NCI-H510A treated with DMSO at 0.1 percent for 48 hours (cell line): ENCODE measurements at places on chromosomes 1 and 21.
A peak's percentile ranks its signal among the peaks of the same experiment; 100 is the strongest.

- no peak for DNase-seq
These were observed 1.6 kb downstream of the SLC44A3 start for GRCh38 chr1:94821636-94822305.

GRCh38 chr1:182259968-182260367 lies 131.6 kb downstream of the GLUL start:
- no peak for DNase-seq

DNA sequence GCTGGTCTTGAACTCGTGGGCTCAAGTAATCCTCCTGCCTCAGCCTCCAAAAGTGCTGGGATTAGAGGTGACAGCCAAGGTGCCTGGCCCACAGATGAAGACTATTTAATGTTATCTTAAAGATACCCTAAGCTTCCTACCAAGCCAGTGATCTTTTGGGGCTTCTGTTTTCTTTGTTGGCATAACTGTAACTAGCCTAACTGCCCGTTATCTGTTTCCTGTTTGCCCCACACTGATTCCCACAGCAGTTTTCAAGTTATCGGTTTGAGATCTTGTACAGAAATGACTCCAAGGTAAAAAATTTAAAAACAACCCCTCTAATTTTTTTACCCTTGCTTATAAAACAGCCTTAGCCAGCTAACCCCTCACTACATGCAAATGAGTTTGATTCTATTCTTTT lies 12.4 kb downstream of the SELL start:
- no peak for DNase-seq

DNA sequence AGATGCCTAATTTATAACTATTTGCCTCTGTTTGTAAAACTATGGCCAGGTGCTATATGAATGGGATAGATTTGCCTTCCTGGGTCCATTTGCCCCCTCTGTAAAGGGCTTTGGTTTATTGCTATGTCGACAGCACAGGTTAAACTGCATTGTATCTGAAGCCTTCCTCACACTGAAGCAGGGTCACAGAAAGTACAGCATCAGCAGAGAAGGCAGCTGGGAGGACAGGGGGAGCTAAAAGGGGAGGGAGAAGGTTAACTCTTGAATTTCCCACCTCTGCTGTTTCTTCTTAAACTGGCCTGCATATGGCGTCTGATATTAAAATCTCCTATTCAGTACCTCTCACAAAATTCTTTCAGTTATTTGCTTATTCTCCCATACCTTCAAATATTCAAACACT lies 297.4 kb downstream of the TM2D1 start:
- no peak for DNase-seq

- DNase-seq = no peak
These were observed 84.3 kb downstream of the WDR64 start for GRCh38 chr1:241736387-241736786.

- DNase-seq = no peak
These were observed 458.9 kb upstream of the RGS18 start for GRCh38 chr1:191699343-191699742.

GRCh38 chr1:183282101-183282855 lies 96.2 kb downstream of the LAMC2 start:
- no peak for DNase-seq

DNA sequence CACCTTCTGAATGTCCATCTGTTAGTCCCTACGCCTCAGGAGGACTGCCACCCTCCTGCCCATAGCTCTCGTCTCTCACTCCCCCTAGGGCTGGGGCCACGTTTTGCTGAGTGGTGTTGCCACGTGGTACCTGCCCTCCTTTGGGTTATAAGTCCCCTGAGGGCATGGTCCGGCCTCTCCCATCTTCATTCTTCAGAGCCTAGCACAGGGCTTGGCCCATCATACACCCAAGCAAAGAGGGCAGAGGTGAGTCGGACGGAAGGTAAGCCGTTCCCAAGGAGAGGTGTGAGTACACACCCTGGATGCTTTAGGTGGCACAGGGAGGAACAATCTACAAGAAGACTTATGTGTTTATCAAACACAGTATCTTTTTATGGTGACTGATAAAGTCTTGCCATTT lies 10.9 kb downstream of the PADI2 start:
- no peak for DNase-seq

DNA sequence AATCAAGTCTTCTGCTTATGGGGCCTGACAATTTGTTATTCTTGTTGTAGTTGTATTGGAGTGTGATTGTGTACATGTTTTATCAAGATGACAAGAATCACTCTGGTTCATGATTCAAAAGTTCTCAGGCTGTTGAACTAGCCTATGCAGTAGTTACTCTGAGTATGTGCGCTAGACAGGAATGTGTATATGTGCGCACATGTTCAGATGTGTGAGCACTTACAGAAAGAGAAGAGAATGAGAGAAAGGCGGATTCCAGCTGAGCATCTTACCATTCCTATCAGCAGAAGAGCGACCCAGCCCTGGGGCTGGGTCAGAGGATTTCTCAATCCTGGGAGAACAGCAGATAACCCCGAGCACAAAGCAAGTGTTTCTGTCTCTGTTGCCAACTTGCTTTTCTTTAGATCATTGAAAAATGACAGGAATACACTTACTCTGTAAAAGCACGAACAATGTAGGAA lies 110.8 kb upstream of the HOOK1 start:
- DNase-seq = no peak

DNA sequence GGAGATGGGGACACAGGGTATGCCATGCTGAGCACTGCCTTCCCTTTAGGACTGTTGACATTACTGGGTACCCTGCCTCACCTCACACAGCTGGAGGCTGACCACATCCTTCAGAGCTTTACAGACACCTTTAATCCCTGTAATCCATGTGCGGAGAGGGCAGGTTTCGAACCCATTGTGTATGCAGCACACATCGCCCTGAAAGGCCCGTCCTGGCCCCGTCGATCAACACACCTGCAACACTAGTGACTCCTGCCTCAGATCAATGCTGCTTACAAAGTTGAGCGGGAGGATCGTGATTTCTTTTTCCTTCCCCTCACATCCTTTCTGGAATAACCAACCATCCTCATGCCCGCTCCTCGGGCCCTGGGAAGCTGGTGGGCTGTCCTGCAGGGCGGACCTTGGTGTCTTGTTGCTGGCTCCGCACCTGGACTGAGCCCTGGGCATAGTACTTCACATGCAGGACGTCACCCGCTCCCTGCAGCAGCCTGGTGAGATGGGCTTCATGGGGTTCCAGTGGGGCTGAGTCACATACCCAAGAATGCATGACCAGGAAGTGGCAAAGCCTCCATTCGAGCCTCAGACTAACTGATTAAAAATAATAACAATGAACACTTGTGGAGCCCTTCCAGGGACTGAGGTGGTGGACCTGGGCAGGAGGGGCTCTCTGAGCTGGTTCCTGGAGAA lies 403.6 kb downstream of the PTPRU start:
- DNase-seq = no peak

DNA sequence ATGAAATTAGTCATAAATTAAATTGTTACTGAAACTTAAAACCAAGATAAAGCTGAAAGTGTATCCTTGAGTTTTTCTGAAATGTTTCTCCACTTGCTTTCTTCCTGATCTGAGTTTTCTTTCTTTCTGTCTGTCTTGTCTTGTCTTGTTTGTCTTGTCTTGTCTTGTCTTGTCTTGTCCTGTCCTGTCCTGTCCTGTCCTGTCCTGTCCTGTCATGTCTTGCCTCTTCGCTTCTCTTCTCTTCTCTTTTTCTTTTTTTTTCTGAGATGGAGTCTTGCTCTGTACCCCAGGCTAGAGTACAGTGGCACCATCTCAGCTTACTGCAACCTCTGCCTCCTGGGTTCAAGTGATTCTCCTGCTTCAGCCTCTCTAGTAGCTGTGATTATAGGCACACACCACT lies 73.7 kb downstream of the ADGRL2 start:
- no peak for DNase-seq

DNA sequence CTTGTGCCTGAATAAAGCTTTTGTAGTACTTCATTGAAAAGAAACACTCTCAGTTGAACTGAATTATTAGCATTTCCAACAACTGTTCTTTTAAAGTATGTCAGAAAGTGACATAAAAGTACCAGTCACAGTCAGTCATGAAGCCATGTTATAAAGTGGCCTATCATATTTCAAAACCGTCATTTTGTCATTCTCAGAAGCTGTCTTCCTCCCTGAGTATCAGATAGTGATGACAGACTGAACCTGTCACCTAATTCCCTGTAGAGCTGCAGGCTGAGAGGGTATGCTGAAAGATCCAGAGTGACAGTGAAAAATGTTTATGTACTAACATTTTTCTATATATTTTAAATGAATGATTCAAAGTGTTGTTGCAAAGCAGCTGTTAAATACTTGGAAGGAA lies 1121.7 kb upstream of the PRMT6 start:
- peak; percentile 49 for DNase-seq

DNA sequence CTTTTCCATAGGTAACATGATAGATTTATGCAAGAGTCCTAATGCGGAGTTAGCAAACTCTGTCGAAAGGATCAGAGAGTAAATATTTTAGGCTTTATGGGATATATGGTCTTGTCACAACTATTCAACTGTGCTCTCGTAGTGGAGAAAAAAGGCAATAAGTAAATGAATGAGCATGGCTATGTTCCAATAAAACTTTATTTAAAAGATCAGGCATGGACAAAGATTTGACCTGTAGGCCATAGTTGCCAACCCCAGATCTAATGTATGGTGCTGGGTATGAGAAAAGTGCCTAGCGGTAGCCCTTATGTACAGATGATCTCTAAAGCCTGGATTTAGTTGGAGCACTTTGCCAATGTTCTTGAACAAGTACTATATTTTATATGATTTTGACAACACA lies 498.8 kb upstream of the C1orf87 start:
- no peak for DNase-seq

GRCh38 chr1:23210963-23211362 lies 6.3 kb downstream of the HTR1D start:
- DNase-seq = no peak

GRCh38 chr1:151968791-151969399 lies 24.8 kb downstream of the S100A10 start:
- DNase-seq = no peak

- DNase-seq = no peak
These were observed 23.1 kb upstream of the SLC27A3 start for GRCh38 chr1:153752072-153752471.

DNA sequence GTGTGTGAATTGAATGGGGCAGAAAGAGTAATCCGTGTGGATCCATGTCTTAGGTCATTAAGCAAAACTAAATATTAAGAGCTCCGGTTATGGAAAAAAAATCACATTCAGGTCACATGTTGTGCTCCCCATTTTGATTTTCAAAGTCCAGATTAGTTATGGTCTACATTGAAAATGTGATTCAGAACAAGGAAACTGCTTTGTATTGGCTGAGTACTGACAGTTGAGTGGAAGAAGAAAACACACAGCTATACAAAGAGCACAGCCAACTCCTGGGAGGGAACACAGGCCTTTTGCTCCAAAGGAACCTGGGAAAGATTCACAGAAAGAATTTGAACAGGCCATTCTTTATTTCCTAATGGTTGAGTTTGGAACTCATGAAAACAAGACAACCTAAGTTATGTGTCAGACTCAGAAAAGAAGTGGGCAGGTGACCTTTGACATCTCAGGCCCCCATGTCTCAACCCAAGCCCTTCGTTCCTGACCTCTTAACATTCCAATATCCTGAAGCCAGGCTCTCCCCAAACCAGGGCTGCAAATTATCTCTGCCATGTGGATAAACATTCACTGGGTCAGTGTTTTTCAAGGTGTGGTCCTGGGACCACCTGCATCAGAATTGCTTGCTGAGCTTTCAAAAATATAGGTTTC lies 159.3 kb upstream of the LMO4 start:
- DNase-seq = no peak

GRCh38 chr21:29181799-29182470 lies 51.5 kb downstream of the MAP3K7CL start:
- no peak for DNase-seq

DNA sequence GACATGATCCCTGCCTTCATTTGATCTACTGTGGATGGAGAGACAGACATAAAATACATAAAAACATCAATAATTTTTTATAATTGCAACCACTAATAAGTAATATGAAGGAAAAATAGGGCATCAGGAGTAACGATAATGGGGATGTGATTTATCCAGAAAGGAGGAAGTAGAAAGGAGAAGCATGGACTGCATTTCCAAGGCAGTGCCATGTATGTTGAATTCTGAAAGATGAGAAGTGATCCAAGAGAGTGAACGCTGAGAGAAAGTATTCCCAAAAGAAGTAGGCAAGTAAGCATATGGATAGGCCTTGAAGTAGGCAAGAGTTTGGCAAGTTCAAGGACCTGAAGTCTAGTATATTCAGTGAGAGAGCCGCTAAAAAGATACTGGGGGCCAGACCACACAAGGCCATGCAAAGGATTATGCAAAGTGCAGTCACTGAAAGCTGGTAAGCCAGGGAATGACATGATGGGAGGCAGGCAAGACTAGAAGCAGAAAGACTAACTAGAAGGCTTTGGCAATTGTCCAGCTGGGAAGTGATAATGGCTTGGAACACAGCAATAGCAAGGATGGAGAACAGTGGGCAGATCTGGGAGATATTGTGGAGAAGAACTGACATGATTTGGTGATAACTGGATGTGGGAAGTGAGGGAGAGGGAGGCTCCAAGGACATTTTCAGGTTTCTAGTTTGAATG lies 85.9 kb downstream of the TM2D1 start:
- DNase-seq = peak; percentile 24

DNA sequence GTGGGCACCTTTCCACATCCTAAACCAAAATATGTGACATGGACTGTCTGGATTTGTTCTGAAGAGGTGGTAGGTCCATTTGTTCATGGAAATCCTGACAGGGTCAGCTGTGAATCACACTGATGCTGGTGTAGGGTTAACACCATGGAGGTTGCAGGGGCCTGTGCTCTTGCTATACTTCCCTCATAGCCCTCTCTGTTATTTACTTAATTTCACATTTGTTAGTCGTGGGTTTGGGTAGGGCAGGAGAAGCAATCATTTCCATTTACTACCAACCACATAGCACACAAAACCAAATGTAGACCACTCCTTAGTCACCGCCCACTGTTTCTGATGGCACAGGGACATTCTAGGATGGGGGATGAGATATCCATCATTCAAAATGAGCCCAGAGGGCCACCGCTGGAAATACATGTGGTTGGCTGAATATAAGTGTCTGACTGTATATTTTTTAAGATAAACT lies 61.8 kb upstream of the POU2F1 start:
- no peak for DNase-seq

DNA sequence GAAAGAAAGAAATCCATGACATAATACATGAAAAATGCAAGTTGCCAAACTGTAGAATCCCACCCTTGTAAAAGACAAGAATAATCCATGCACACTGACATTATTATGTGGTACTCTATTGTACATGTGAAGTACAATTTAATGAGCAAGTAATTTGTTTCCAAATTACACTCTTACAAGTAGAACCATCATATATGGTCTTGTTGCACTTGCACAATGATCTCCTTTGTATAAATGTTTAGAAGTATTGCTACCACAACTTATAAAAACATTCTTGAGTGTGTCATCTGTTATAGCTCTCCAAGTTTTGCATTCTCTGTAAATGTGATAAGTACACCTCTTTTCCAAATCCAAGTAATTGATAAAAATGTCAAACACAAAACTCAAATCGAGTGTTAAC lies 29.1 kb upstream of the ZNF281 start:
- no peak for DNase-seq
